Cardiac septum (tissue), 1 donor: ENCODE measurements at places on chromosomes 6 and 20. TPM values are rescaled to one million over a fixed set of nuclear protein-coding genes. Genes with fewer than 3 reads are reported as not detected.

EDN3 gene
- not detected for total RNA-seq

RAET1G gene
- 0.35 TPM for total RNA-seq

HLA-DMB gene
- 7.9 TPM for total RNA-seq

DEFB119 gene
- not detected for total RNA-seq

PRSS16 gene
- not detected for total RNA-seq

GLP1R gene
- 0.08 TPM for total RNA-seq

ARFGEF3 gene
- 9.6 TPM for total RNA-seq

ZNF311 gene
- total RNA-seq: 0.22 TPM

MPC1 gene
- 396 TPM for total RNA-seq

NKX2-2 gene
- 0.11 TPM for total RNA-seq

HMGCLL1 gene
- total RNA-seq: 1.2 TPM

ZBTB46 gene
- total RNA-seq: 17.4 TPM

IP6K3 gene
- 16.6 TPM for total RNA-seq

ZNF391 gene
- total RNA-seq: 0.62 TPM

TMEM242 gene
- total RNA-seq: 18.9 TPM

GPR63 gene
- total RNA-seq: 1.8 TPM

SLC22A3 gene
- 0.54 TPM for total RNA-seq

SLC32A1 gene
- total RNA-seq: not detected

BPI gene
- total RNA-seq: 0.40 TPM

LST1 gene
- total RNA-seq: 5.4 TPM

VGLL2 gene
- 38.1 TPM for total RNA-seq

VSX1 gene
- 0.54 TPM for total RNA-seq

COMMD7 gene
- total RNA-seq: 36.5 TPM

DEFB124 gene
- total RNA-seq: not detected

ZBTB22 gene
- 19.9 TPM for total RNA-seq

B3GAT2 gene
- total RNA-seq: not detected

TUBB2B gene
- 1.2 TPM for total RNA-seq

ESR1 gene
- total RNA-seq: 0.75 TPM

DDX27 gene
- total RNA-seq: 14.0 TPM

SMLR1 gene
- total RNA-seq: not detected

LAMA2 gene
- total RNA-seq: 344 TPM

OLIG3 gene
- total RNA-seq: not detected

SLC17A4 gene
- not detected for total RNA-seq

THBD gene
- 27.0 TPM for total RNA-seq

ZKSCAN4 gene
- total RNA-seq: 2.4 TPM

FAM83C gene
- total RNA-seq: not detected

SMAP1 gene
- total RNA-seq: 32.5 TPM

FAM209B gene
- not detected for total RNA-seq

PSORS1C2 gene
- total RNA-seq: not detected

KCNQ5 gene
- total RNA-seq: not detected

TBP gene
- 7.6 TPM for total RNA-seq

RAB23 gene
- total RNA-seq: 19.5 TPM

AK9 gene
- 8.3 TPM for total RNA-seq

ADISSP gene
- 9.9 TPM for total RNA-seq

OR2H1 gene
- not detected for total RNA-seq

HLA-DRB5 gene
- total RNA-seq: 14.0 TPM

HRH3 gene
- not detected for total RNA-seq

CAGE1 gene
- not detected for total RNA-seq

IRF4 gene
- 0.89 TPM for total RNA-seq

SPAG4 gene
- total RNA-seq: 3.5 TPM
